AG09319 (cell line): ENCODE measurements at places on chromosomes 12 and 14.

GRCh38 chr14:69049675-69050074 is 70.6 kb upstream of the ACTN1 start:
- peak; percentile 70 for DNase-seq

DNA sequence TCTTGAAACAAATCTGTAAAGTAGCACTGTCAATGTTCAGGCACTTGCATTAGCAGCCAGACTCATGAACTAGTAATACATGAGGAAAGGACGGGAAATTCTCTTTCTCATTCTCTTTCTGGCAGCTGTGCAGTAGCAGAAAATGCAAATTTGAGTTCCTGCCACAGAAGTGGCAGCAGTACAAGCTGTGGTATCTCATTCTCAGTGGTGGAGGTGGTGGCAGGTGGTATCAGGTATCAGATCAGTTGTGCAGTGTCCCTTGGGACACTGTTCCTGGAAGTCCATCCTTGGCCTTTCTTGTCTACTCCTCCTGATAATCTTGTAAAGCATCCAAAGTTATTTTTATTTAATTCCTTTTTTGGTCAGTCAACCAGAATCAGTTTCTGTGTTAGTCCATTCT is 103.0 kb downstream of the C12orf42 start:
- DNase-seq, result no peak

DNA sequence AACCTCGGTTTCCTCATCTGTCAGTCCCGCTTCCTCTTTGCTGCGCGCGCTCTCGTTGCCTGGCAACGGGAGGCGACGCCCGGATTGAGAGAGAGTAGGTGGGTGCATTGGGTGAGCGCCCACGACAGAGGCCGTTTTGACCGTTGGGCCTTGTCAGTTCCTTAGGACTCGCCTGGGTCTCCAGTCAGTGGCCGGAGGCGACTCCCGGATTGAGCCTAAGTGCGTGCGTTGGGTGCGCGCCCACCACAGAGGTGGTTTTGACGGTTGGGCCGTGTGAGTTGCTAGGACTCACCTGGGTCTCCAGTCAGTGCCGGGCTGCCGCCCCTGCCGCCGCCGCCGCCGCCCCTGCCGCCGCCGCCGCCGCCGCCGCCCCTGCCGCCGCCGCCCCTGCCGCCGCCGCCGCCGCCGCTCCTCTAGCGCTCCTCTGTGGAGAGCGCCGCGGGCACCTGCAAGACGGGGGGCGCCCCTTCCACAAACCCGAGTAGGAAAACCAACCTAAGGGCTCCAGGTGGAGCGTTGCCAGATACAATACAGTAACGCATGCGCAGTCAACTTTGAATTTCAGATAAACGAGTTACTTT is 37.2 kb downstream of the APOBEC1 start:
- DNase-seq, result no peak

DNA sequence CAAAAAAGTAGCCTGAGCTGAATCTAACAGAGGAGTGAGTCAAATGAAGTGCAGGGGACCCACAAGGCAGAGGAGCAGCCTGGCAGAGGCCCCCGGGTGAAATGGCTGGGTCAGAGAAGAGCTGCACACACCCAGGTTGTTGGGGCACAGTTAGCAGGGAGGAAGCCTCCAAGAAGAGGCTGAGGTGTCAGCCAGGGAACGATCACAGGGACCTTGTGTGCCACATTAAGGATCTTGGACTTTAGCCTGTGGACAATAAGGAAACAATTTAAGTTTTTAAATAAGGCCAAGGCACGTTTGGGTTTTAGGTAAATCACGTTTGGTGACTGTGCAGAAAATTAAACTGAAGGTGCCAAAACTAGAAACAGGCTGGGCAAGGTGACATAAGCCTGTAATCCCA is 35.1 kb downstream of the OR10P1 start:
- no peak for DNase-seq

DNA sequence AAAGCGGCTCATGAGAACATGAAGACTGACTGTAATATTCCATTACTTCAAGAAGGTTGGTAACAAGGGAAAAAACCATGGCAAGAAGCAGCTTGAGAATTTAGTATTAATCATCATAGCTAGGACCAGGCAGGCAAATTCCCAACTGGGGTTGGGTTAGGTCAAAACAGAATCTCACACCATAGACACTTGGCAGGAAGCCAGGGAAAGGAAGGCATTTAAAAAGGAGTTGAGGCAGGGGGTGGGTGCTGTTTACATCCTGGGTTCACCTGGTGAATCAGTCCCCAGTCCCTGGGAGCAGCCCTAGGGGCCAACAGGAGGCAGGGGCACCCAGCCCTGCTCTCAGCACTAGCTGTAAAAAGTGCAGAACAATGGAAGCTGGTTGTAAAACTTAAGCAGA is 108.6 kb downstream of the EGLN3 start:
- DNase-seq, result no peak

DNA sequence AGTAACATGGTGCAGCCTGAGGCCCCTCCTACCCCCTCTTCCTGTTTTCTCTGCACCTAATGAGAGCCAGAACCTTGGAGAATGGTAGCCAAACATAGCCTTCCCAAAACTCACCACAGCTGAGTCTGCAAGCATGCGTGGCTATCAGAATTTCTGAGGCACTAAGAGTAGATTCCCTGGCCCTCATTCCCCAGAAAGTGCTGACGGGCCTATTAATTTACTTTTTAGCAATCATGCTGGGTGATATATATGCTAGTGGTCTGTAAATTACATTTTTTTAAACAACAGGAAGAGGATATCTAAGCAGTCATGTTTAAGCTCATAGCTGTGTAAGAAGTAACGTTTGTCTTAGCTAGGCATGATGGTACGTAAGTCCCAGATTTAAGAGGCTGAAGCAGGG is 30.4 kb downstream of the KANSL2 start:
- DNase-seq, result no peak

DNA sequence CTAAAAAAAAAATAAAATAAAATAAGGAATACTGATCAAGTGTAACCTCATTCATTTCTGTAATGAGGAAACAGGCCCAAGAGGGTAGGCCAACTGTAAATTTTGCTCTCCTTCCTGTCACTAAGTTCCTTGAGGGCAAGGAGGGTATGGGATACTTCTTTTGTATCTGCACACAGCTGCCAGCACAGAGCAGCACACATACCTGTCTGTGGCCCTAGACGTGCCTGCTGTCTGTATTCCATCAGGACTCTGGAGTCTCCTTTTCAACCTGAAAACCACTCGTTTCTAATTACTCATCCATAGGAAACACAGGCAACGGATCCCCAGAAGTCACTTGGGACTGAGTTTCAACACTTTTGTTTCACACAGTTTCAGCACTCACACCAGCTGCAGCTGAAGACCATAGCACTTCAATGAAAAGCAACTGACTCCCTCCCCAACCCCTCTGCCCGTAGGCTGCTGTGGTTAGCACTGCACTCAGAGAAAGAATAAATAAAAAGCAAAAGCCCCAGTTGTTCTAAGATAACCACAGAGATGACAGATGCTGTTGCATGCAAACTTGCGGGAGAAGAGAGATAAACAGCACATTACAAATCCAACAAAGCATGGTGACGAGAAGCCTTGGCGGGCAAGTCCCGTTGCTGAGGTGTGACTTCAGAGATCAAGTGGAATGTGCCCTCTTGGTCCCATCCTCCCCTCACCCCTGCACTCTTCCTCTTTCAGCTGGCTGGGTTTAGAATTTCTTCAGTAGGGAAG is 24.9 kb downstream of the CRACR2A start:
- peak; percentile 57 for DNase-seq

GRCh38 chr12:120181991-120182631 is 12.4 kb downstream of the GCN1 start:
- no peak for DNase-seq

- no peak for DNase-seq
These were observed 58.6 kb downstream of the C14orf132 start for GRCh38 chr14:96097752-96098151.

- no peak for DNase-seq
These were observed 20.1 kb upstream of the DACT1 start for GRCh38 chr14:58617619-58618018.

GRCh38 chr12:54030889-54031471 is 1.9 kb upstream of the HOXC5 start:
- DNase-seq, result no peak

- DNase-seq, result no peak
These were observed 51.7 kb downstream of the PPP1R12A start for GRCh38 chr12:79883216-79883615.

- peak; percentile 19 for DNase-seq
These were observed 65.9 kb downstream of the PTPRQ start for GRCh38 chr12:80509781-80510556.

DNA sequence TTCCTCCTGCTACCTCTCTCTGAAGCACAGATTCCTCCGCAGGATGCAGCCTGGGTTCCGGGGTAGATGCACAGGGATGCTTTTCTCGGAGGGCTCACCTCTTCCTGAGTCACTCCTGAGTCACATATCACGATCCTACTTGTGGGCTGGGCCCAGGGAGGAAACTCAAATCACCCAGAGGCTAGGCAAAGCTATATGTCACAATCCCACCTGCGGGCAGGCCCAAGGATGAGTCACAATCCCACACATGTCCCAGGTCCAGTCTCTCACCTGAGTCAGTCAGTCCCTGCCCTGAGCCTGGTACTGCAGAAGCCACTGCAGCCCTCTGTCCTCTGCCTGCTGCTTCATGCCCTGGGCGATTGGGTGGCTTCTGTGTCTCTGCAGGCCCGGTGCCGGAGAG is 149.0 kb upstream of the GSC start:
- no peak for DNase-seq

DNA sequence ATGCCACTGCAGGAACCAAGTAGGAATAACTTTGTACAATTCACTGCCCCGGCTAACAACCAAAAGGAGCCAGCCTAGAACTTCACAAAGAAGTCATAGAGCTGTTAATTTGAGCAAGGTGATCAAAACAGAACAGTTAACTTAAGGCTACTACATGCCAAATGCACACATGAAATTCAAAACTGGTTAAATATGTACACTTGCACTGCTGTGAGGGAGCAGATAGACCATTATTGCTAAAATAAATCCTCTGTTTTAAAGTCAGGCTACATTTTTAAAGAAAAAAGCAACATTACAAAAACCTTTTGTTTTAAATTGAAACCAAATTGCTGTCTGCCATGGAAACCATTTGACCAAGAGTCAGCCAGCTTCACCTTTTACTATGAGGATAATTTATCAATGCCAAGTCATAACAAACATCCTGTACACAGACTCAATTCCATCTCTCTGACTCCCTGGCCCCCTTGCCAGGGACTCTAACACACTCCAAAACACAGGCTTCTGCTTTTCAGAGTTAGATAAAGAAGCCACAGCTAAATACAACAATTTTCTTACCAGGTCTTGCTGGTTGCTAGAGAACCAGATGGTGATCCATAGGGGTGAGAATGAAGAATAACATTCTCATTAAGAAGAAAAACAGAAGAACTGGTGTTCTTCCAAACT is 84.0 kb downstream of the LRP6 start:
- DNase-seq, result no peak

GRCh38 chr14:65211341-65211987 is 109.1 kb upstream of the MAX start:
- peak; percentile 37 for DNase-seq

GRCh38 chr14:34826661-34827060 is 48.5 kb downstream of the BAZ1A start:
- DNase-seq, result no peak

GRCh38 chr14:22556021-22556989 is 32.7 kb downstream of the DAD1 start:
- DNase-seq, result no peak

GRCh38 chr12:112466011-112466422 is 47.3 kb downstream of the PTPN11 start:
- DNase-seq, result no peak

- DNase-seq, result peak; percentile 22
These were observed 44.2 kb upstream of the MMP17 start for GRCh38 chr12:131783915-131784541.

DNA sequence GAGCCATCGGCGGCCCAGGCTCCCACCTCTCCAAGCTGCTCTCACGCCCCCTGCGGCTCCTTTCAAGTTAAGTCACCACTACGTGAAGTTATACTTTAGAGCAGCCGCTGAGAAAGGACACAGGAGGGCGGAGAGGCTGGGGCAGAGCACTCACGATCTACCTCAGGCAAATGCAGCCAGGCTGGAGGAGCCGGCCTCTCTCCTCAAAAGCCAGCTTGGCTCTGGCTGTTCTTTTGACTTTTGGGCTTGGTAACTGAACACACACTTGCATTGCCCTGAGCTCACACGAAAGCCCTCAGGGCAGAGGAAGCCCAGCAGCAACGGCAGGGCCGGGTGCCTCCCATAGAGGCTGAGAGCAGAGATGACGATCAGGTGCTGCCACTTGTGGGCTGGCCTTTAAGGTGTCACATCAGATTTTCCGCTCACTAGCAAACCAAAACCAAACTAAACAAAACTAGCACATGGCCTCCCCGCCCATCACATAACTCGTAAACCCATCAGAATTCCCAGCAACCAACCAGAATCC is 75.2 kb downstream of the PITPNM2 start:
- DNase-seq, result no peak

- no peak for DNase-seq
These were observed 58.3 kb downstream of the ATP2A2 start for GRCh38 chr12:110339184-110339952.

- DNase-seq, result no peak
These were observed 115.4 kb downstream of the SINHCAF start for GRCh38 chr12:31210541-31210940.

DNA sequence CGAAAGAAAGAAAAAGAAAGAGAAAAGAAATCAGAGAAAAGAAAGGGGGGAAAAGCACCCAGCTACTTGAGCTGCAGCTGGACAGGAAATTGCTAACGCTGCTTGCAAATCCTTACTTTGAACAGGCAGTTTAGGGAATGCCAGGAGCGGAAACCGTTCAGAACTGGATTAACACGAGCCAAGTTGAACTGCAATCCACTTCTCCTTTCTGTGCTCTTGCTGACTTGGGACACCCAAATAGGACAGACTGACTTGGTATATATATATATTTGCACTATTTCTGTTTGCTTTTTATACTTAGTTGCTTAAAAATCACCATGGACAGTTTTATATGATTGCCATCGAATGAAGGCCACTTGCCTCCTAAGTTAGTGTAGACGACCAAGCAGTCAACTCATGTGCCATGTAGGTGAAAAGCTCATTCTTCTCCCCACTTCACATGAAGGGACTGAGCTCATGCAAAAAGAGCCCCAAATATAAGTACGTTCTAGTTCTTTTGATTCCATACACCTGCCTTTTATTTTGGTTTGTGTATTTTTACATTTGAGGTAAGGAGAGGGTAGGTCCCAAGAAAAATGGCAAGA is 5.5 kb downstream of the DUSP6 start:
- DNase-seq, result no peak

GRCh38 chr12:128056136-128056801 is 210.7 kb upstream of the TMEM132C start:
- no peak for DNase-seq

DNA sequence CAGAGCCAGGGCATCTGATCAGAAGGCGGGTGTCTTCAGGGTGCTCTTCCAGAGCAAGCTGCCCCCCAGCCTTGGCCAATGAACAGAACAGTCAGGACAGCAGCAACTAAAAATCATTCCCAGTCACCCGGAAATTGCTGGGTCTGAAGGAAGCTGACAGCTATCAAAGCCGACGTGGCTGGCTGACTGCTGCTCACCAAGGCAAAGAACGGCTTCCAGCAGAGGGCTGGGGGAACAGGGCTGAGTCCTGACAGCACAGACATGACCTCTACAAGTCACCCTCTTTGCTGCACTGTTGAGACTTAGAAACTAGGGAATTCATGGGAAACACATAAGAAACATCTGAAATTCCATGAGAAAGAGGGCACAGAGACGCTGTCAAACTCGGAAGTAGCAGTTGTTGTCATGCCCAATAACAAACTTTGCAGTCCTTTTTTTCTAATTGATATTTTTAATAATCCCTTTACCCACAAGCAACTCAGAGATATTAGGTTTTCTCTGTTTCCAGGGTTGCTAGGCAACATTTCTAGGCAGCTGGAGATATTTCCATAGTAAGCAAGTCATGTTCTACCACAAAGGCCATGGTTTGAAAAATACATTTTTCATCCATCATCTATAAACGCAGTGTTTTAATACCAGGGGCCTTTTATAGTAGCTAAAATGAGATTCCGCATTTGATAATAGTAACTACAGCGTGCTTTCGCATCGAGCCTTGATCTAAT is 365.2 kb downstream of the SEC23A start:
- no peak for DNase-seq
